Mammary epithelial cell (primary cell): ENCODE measurements at places on chromosomes 4 and X. TPM values are rescaled to one million over a fixed set of nuclear protein-coding genes. Genes with fewer than 3 reads are reported as not detected.

The UGT2A1 gene
- not detected for polyA plus RNA-seq

GRCh38 chr4:28879178-28879577 lies 1841.0 kb upstream of the PCDH7 start:
- DNase-seq: no peak

- no peak for DNase-seq
Measured at GRCh38 chrX:114717921-114718320, 134.0 kb downstream of the HTR2C start.

The MAML3 gene
- 0.57 TPM for polyA plus RNA-seq

The BEX5 gene
- not detected for polyA plus RNA-seq
